Kidney epithelial cell (primary cell): ENCODE measurements at places on chromosomes 16 and 17. TPM values are rescaled to one million over a fixed set of nuclear protein-coding genes. Genes with fewer than 3 reads are reported as not detected.

Gene CDK3
- 7.4 and 11.5 TPM in 2 replicates for total RNA-seq

Gene CDK10
- 50.5 and 61.5 TPM in 2 replicates for total RNA-seq

Gene HSF5
- 0.21 and 0.42 TPM in 2 replicates for total RNA-seq

Gene IRF8
- 2.2 and 5.4 TPM in 2 replicates for total RNA-seq

Gene EPOP
- total RNA-seq = 6.2 and 6.4 TPM in 2 replicates

Gene TBC1D3G
- total RNA-seq = not detected in 2 replicates

Gene TEX14
- total RNA-seq = 0.04 and 0.07 TPM in 2 replicates

Gene KRTAP2-2
- not detected in 2 replicates for total RNA-seq

Gene CLEC19A
- total RNA-seq = not detected in 2 replicates

Gene TRIM37
- total RNA-seq = 27.0 and 30.2 TPM in 2 replicates

Gene WWP2
- total RNA-seq = 40.7 and 40.9 TPM in 2 replicates

Gene GPR179
- total RNA-seq = 0.04 and 0.07 TPM in 2 replicates

DNA sequence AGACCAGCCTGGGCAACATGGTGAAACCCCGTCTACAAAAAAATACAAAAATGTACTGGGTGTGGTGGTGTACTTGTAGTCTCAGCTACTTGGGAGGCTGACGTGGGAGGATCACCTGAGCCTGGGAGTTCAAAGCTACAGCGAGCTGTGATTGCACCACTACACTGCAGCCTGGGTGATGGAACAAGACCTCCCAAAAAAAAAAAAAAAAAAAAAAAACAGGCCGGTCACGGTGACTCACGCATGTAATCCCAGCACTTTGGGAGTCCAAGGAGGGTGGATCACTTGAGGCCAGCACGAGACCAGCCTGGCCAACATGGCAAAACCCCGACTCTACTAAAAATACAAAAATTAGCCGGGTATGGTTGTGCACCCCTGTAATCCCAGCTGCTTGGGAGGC, 12.7 kb upstream of the APPBP2 start:
- DNase-seq = no peak

DNA sequence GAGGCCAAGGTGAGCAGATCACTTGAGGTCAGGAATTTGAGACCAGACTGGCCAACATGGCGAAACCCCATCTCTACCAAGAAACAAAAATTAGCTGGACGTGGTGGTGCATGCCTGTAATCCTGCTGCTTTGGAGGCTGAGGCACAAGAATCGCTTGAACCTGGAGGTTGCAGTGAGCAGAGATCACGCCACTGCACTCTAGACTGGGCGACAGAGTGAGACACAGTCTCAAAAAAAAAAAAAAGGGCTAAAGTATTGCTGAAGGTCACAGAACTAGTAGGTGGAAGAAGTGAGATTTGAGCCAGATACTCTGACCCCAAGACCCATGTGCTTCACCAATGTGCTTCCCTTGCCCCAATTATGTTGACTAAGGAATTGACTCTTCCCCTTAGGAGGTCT, 112.0 kb downstream of the NPIPB5 start:
- no peak for DNase-seq

- no peak for DNase-seq
Measured at GRCh38 chr17:50352693-50353599, 7.0 kb downstream of the XYLT2 start.

GRCh38 chr16:11554053-11554452, 32.7 kb downstream of the LITAF start:
- DNase-seq = no peak

GRCh38 chr16:67016143-67016542, 12.8 kb upstream of the CBFB start:
- no peak for DNase-seq

GRCh38 chr16:10387188-10387617, 1.3 kb downstream of the ATF7IP2 start:
- DNase-seq = no peak

DNA sequence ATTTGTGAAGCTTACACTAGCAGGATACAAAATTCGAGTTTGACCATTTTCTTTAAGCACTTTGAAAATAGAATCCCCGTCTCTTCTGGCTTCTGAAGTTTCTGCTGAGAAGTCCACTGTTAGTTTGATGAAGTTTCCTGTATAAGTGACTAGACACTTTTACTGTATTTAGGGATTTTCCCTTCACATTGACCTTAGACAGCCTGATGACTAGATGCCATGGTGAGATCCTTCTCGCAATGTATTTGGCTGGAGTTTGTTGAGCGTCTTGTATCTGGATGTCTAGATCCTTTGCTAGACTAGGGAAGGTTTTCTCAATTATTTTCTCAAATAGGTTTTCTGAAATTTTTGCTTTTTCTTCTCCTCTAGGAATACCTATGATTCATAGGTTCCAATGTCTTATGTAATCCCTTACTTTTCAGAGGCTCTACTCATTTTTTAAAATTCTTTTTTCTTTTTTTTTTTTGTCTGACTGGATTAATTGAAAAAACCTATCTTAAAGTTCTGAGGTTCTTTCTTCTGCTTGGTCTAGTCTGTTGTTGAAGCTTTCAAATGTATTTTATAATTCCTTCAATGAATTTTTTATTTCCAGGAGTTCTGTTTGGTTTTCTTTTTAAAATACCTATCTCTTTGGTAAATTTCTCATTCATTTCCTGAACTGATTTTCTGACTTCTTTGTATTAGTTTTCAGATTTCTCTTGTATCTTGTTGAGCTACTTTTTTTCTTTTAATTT, 63.7 kb upstream of the ABCC11 start:
- no peak for DNase-seq

DNA sequence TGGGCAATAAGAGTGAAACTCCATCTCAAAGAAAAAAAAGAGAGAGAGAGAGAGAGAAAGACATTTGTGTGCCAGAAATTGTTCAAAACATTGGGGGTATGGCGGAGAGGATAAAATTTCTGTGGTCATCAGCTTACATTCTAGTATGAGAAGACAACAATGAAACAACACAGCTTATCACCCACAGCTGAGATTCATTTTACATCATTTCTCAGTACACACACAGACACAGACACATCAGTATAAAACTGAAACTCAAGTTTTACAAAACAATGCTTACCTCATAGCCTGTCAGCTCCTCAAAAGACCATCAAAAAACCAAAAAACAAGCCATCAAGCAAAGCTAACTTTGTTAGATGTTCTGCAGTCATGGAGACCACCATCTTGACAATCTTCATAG, 31.4 kb upstream of the CNEP1R1 start:
- no peak for DNase-seq

DNA sequence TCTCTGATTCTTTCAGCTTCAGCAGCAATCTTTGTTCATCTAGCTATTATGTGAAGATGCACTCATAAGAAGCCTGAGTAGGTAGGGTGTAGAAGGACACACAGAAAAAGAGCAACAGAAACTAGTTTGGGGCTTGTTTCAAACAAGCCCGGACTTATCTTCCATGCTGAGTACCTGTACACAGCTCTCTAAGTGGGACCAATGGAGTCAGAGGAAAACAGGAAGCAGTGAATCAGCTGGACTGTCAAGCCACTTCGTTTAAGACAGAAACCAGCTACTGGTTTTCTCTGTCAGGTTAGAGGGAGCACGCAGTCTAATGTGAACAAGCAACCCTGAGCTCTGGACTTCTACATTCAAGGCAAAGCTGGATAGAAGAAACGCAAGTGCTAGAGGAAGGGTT, 16.0 kb downstream of the MAP2K6 start:
- no peak for DNase-seq

- DNase-seq = no peak
Measured at GRCh38 chr16:13919330-13919682, 648 bp upstream of the ERCC4 start.

DNA sequence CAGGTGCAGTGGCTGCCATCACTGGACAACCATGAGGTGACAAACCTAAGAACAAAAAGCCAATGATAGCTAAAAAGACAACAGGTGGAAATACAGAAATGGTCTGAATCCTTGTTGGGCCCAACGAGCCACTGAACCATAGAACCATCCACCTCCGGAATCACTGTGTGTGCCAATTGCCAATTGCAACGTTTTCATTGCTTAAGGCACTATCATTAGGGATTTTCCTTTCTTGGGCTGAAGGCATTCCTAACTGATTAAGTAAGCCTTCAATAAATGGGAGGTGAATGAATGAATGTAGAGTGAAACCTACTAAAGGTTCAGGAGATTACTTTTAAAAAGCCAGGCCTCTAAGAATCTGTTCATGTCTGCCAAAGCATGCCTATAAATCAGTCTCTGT, 3.6 kb downstream of the USP31 start:
- peak; percentile 84 for DNase-seq

- peak; percentile 48 for DNase-seq
Measured at GRCh38 chr17:74042744-74043486, 160.6 kb upstream of the RPL38 start.

DNA sequence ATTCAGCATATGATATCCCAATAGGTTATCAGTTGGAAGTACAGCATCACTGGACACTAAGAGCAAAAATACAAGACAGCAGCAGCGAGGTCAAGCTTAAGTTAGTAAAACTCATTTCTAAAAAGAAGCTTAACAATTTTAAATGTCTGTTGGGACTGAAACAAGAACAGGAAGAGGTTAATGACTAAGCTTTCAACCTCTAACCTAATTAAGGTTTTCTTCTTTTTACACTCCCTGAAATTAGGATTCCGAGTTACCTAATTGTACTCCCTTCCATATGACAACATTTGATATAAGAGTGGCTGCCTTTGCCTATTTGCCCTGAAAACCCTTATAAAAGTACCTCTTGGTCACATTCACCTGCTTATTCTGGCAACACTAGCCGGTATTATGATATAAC, 34.3 kb downstream of the CPSF4L start:
- DNase-seq = no peak

DNA sequence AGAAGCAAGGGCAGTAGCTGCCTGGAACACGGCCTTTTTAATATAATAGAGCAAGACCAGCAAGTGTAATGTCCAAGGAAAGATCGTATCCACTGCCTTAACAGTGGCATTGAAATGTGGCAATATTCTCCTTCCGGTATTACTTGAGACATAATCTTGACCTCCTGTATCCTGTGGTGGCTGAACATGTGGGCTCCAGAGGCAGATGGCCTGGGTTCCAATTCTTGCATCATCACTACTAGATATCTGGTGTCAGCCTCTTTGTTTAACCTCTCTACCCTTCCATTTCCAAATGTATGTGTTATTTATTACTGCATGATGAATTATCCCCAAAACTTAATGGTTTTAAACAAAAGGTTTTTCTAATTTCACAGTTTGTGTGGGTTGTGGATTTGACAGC, 3.5 kb upstream of the CDYL2 start:
- no peak for DNase-seq

- no peak for DNase-seq
Measured at GRCh38 chr17:58337210-58337599, 8.6 kb upstream of the TSPOAP1 start.
